ENCODE measurements at places on chromosomes 3 and 15. TPM values are rescaled to one million over a fixed set of nuclear protein-coding genes. Genes with fewer than 3 reads are reported as not detected.
A peak's percentile ranks its signal among the peaks of the same experiment; 100 is the strongest.

TUBGCP5 gene
- 17.2 TPM for total RNA-seq

DNAJA4 gene
- total RNA-seq: 5.9 TPM

BCL6 gene
- total RNA-seq: 0.64 TPM

SMAD3 gene
- 40.0 TPM for total RNA-seq

TBC1D2B gene
- total RNA-seq: 28.7 TPM

PAQR5 gene
- total RNA-seq: not detected

KLHL40 gene
- total RNA-seq: not detected

DNA sequence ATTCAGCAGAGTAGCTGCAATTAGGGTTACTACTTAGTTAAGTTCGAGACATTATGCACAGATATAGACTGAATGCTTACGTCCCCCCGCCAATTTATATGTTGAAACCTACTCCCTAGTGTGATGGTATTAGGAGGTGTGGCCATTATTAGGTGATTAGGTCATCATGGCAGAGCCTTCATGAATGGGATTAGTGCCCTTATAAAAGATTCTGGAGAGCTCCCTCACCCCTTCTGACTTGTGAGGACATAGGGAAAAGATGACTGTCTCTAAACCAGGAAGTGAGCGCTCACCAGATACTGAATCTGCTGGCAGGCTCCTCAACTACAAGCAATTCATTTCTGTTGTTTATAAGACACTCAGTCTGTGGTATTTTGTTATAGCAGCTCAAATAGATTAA is 25.6 kb upstream of the TEX9 start:
- no peak overlapping the region for H3K27ac ChIP-seq
- no peak for DNase-seq
- H3K4me1 ChIP-seq: no peaks in the 10 kb centered on the region
- no peak overlapping the region for H3K4me3 ChIP-seq
- H3K27me3 ChIP-seq: no peaks in the 10 kb centered on the region
- H3K36me3 ChIP-seq: no peaks in the 10 kb centered on the region

- H3K4me3 ChIP-seq: no peak overlapping the region
- DNase-seq: no peak
- no peaks in the 10 kb centered on the region for H3K36me3 ChIP-seq
- no peak overlapping the region for H3K27ac ChIP-seq
- H3K27me3 ChIP-seq: no peaks in the 10 kb centered on the region
- no peaks in the 10 kb centered on the region for H3K4me1 ChIP-seq
These were observed 43.0 kb upstream of the ABI3BP start for GRCh38 chr3:101036213-101036618.

- no peaks in the 10 kb centered on the region for H3K4me1 ChIP-seq
- no peak overlapping the region for H3K27ac ChIP-seq
- DNase-seq: no peak
- no peaks in the 10 kb centered on the region for H3K27me3 ChIP-seq
- H3K4me3 ChIP-seq: no peak overlapping the region
These were observed 87.8 kb upstream of the MDFIC2 start for GRCh38 chr3:70400194-70400593.

DNA sequence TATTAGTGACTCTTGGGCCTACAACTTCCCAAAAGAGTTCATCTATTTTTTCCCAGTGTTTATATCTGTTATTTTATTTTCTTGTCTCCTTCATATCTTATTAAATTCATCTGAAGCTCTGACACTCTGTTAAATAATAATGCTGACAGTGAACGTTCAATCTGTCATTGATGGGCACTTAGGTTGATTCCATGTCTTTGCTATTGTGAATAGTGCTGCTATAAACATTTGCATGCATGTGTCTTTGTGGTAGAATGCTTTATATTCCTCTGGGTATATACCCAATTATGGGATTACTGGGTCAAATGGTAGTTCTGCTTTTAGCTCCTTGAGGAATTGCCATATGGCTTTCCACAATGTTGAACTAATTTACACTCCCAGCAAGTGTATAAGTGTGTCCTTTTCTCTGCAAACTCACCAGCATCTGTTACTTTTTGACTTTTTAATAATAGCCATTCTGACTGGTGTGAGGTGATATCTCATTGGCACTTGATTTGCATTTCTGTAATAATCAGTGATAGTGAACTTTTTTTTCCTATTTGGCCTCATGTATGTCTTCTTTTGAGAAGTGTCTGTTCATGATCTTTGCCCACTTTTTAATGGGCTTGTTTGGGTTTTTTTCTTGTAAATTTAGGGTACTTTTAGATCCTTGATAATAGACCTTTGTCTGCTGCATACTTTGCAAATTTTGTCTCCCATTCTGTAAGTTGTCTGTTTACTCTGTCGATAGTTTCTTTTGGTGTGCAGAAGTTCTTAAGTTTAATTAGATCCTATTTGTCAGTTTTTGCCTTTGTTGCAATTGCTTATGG is 122.5 kb downstream of the LEKR1 start:
- no peaks in the 10 kb centered on the region for H3K27me3 ChIP-seq
- DNase-seq: no peak
- no peaks in the 10 kb centered on the region for H3K4me1 ChIP-seq
- no peak overlapping the region for H3K27ac ChIP-seq
- H3K36me3 ChIP-seq: no peaks in the 10 kb centered on the region

DNA sequence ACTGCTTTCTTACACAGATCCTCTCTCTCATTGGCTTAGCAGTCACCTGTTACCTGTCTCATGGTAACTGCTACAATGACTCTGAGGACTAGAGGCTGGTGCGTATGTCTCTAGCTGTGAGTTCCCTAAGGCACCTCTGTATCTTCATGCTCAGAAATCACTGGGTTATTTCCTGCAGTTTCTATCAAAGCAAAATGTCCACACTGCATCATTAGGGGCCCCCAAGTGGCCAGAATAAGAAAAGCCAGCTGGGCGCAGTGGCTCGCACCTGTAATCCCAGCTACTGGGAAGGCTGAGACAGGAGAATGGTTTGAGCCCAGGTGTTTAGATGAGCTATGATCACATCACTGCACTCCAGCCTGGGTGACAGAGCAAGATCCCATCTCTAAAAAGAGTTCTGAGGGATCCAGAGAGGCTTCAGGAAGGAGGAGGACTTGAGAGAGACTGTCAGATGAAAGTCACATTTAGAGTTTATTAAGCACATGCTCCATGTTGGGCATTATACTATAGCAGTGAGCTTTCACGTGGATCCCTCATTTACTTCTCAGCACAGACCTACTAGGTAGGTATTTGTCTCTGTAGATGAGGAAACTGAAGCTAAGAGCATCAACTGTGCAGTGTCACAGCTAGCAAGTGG is 2.3 kb upstream of the VPS18 start:
- H3K27me3 ChIP-seq: no peaks in the 10 kb centered on the region
- H3K4me1 ChIP-seq: peaks cover 21% of the 10 kb centered on the region
- DNase-seq: no peak
- no peak overlapping the region for H3K27ac ChIP-seq
- no peaks in the 10 kb centered on the region for H3K36me3 ChIP-seq

DNA sequence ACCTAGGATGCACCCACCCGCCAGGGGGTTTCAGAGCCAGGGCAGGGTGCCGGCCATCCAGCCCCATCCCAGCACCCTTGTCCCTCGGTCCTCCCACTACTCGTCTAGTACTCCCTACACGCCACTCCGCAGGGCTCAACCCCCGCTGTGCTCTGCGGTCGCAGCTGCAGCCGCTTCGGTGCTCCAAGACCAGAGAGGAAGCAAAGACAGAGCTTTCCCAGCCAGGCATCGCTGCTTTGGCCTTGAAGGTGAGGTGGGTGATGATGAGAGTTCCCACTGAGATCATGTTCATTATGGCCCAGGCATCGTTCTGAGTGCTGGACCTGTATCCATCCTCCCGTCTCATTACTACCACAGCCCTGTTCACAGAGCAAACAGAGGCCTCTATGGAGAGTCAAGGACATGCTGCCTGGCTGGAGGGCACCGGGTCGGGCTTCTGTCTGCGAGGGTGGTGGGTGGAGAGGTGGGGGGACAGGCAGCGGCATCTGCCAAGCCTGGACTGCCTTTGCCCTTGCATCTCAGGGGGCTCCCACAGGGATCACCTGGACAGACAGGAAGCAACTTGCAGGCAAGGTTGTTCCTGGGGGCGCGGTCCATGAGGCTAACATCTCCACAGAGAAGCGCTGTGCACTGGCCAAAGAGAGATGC is 66.9 kb downstream of the KLF13 start:
- no peak overlapping the region for H3K4me3 ChIP-seq
- DNase-seq: no peak
- peaks cover 1% of the 10 kb centered on the region for H3K27me3 ChIP-seq
- no peak overlapping the region for H3K27ac ChIP-seq
- H3K36me3 ChIP-seq: no peaks in the 10 kb centered on the region
- peaks cover 3% of the 10 kb centered on the region for H3K4me1 ChIP-seq

GRCh38 chr15:38514601-38515000 is 50.0 kb downstream of the RASGRP1 start:
- no peak overlapping the region for H3K4me3 ChIP-seq
- no peaks in the 10 kb centered on the region for H3K27me3 ChIP-seq
- peaks cover 16% of the 10 kb centered on the region for H3K36me3 ChIP-seq
- DNase-seq: peak; percentile 74

Data from GM12878 (cell line).